ENCODE measurements at places on chromosomes 16 and 17.

GRCh38 chr17:20095336-20096080, 86.3 kb downstream of the SPECC1 start:
- DNase-seq = no peak

- no peak for DNase-seq
These were observed 18.8 kb upstream of the LASP1NB start for GRCh38 chr17:38906460-38907228.

- no peak for DNase-seq
These were observed 10.8 kb downstream of the SLC22A31 start for GRCh38 chr16:89189358-89190025.

DNA sequence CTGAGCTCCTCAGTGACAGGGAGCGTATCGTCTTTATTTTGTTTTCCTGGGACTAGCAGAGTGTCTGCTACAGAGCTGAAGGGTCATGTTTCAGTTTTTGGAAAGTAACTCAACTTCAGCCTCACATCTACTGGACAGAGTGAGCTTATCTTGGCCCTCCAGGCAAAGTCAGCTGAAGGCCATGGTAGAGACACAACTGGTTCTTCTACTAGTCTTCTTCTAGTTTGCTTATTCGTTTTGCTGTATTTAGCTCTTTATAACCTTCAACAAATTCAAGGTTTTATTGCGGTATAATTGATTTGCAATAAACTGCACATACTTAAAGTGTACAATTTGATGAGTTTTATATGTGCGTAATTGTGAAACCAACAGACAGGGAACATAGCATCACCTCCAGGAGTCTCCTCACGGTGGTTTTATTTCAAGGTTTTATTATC, 6.1 kb upstream of the PRKCA start:
- DNase-seq = no peak

DNA sequence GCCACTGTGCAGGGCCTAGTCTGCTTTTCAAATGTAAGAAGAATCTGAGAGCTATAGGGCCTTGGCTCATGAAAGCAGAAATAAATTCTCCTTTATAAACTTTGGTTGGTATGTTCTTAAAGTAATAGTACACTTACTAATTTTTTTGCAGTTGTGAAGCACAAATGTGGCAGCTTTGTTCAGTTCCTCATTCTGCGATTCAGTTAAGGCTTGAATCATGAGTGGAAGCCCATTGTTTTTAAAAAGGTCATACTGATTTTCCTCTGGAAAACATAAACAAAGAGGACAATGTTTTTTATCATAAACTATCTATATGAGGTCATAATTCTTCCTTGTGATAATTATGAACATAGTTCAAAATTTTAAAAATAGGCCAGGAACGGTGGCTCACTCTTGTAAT, 23.6 kb upstream of the DYNC1LI2 start:
- no peak for DNase-seq

DNA sequence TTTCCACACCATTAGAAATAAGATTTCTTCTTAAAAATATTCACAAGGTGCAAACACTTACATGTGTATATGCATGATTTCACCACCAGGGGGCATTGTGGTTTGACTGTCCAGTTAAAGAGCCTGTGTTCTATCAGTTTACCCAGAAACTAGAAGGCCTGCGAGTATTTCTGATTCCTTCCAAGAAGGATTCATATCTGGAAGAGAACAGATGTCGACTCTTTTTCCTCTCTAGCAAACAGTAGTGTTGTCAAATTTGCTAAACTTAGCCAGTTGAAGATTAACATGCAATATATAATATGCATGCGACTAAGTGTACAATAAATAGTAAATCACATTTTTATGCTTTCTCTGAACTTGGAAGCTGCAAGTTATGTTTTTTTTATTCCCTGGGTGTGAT, 404.1 kb downstream of the WWOX start:
- no peak for DNase-seq

DNA sequence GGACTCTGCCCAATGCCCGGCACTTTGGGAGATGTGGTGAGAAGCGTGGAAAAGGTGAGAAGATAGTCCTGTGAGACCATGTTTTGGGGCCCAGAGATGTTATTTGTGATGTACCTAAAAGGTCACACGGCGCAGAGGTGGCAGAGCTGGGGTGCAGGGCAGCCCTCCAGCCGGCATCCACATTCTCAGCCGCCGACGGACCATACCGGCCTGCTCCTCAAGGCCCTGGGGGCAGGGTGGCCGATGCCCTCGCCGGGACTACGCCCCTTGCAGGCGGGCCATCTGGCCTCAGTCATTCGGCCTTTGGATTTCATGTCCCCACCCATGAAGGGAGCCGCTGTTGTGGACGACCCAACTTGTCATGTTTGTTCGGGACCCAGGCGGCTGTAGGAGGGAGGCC, 131.4 kb upstream of the GSE1 start:
- DNase-seq = no peak

- no peak for DNase-seq
These were observed 1.8 kb upstream of the PLSCR3 start for GRCh38 chr17:7396147-7396546.

- no peak for DNase-seq
These were observed 200.1 kb downstream of the CBLN1 start for GRCh38 chr16:49081554-49081953.

DNA sequence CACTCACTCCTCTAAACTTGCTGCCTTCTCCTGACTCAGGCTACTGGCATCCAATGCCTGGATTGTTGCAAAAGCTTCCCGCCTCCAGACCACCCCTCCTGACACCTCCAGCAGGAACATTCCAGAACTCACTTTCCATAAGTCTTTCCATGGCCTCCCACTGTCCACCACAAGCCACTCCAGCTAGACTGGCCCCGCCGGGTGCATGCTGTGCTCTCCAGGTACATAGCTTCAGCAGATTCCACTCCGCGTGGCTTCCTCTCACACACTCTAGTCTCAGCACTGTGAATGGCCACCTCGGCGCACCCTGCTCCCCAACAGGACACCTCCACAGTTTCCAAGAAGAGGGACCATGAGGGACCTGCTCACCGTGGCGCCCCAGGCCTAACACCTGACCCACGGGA, 25.9 kb upstream of the FAAP100 start:
- DNase-seq = no peak

- DNase-seq = no peak
These were observed 52.9 kb upstream of the MAF start for GRCh38 chr16:79653373-79653891.

DNA sequence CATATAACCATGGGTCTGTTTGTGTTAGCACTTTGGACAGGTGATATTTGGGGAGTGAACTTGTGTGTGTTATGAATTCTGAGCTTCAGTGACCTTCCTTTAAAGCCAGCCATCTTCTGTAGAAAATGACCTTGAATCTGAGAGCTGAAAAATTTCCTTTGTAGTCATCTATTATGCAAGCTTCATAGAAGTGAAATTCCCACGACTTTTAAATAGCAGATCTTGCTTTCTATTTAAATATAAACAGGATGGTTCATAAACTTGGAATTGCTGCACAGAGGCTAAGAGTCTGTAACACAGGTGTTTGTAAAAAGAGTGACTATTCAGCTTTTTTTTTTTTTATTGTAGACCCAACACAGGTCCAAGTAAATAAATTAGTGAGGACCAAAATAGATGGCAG, 85.5 kb downstream of the MARCHF10 start:
- no peak for DNase-seq

GRCh38 chr17:82287868-82288801, 14.6 kb upstream of the CSNK1D start:
- no peak for DNase-seq

DNA sequence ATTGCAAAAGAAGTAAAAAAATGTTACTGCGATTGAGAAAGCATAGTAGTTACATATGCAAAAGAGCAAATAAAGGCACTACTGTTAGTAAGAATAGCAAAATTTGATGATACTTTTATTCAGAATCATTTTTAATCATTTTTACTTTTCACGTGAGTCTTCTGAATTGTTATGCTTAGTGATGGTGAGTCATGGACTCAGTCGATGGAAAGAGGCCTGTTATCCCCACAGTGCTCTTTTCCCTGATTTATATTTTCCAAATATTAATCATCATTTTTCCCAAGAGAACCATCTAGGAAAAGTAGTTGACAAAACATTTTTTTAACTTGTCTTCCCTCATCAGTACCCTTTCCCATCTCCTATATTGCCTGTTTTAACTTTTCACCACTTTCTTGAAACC, 181.1 kb downstream of the CHD9 start:
- DNase-seq = no peak

GRCh38 chr17:69912805-69913204, 162.2 kb upstream of the KCNJ16 start:
- no peak for DNase-seq

GRCh38 chr16:17222871-17223401, 247.8 kb downstream of the XYLT1 start:
- DNase-seq = no peak

DNA sequence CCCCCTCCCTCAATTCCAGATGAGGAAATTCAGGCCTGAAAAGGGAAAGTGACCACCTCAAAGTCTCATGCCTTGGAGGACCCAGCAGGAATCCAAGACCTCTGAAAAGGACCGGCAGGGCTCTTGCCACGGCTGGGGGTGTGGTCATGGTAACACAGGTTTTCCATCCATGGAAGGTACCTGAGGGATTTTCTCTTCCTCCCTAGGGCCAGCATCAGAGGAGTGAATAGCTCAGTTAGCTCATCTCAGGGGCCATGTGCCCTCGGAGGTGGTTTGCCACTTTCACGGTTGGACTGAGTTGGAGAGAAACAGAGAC, 1.3 kb downstream of the CIITA start:
- DNase-seq = no peak

- no peak for DNase-seq
These were observed 29.0 kb downstream of the TRPV2 start for GRCh38 chr17:16444258-16444886.

DNA sequence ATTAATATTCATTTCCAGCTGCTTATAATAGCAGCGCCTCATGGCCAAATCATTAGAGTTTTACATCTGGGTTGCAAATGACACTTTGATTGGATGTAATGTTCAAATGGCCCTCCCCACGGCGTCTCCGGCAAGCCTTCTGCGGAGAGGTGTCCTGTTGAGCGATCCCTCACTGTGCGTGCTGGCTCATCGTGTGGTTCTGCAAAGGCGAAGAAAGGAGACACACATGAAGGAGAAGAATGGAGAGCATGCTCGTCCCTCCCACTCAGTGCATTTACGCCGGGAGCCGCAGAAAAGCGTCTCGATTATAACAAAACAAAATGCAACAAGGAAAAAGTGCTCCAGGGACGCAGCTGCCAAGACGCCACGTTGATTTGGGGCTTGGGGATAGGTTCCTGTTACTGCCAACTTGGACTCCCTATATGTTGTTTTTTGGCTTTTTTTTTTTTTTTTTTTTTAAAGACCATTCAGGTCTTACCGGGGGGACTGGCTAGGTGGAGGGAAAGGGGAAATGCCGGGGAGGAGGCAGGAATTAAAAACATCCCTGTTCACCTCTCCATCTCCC, 117.6 kb downstream of the C16orf78 start:
- DNase-seq = no peak

DNA sequence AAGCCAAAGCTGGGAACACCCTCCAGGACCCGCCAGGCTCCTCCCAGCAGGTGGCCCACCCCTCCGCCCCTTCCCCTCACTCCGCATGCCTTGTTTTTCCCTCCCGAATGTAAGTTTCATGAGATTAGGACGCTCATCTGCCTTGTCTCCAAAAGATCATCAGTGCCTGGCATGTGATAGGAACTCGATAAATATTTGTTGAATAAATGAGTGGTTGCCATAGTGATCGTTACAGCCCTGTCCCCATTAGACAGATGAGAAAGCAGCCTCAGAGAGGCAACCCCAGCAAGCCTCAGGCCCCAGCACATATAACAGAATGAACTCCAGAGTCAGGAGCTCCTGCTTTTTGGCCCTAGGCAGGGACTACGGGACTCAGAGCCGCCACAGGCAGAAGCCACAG, 5.0 kb downstream of the CAMKK1 start:
- DNase-seq = no peak

- DNase-seq = no peak
These were observed 5.4 kb downstream of the NXPH3 start for GRCh38 chr17:49580981-49581647.

DNA sequence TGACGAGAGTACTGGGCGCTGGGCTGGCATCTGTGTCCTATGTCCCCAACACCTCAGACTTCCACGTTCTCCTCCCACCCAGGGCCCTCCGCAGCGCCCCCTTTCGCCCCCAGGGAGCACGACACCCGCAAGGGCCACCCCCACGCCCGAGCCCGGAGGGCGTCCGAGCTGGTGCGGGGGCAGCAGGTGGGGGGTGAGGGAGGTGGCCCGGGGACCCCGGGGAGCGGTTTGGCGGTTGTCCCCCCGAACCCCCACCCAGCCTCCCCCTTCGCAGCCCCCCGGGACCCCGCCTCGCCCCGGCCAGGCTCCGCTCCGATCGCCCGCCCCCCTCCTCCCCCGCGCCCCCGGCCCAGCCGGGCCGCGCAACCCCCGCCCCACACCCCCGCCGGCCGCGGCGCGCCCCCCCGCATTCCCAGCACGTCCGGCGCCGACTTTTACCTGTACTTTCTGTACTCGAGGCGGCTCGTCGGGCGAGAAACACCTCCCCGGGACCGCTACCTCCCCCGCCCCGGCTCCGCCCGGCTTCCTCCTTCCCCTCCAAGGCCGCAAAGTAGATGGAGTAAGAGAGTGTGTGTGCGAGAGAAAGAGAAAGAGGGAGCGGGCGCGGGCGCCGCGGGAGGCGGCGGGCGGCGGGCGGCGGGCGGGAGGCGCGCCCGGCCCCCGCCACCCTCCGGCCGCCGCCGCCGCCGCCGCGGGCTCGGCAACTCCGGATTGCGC, 901 bp downstream of the CDYL2 start:
- no peak for DNase-seq

GRCh38 chr16:26267641-26268040, 575.9 kb downstream of the HS3ST4 start:
- DNase-seq = no peak

DNA sequence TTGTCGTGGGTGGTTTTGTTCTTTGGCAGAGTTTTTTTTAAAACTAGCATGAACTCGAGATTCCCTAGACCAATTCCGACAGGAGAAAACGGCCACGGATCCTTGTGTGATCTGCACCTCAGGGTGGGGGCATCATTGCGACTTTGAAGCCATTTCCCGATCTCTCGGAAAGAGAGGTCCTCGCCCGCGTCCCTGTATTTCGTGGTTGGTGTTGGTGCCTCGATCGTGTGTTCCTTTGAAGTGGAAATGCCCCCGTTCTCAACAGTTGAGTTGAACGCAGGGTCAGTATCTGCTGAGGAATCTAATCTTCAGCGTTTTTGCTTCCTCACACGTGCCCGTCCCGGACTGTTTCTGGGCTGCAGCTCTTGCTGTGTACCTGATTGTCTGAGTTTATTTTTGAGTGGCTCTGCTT, 1.1 kb downstream of the CRAMP1 start:
- DNase-seq = no peak

DNA sequence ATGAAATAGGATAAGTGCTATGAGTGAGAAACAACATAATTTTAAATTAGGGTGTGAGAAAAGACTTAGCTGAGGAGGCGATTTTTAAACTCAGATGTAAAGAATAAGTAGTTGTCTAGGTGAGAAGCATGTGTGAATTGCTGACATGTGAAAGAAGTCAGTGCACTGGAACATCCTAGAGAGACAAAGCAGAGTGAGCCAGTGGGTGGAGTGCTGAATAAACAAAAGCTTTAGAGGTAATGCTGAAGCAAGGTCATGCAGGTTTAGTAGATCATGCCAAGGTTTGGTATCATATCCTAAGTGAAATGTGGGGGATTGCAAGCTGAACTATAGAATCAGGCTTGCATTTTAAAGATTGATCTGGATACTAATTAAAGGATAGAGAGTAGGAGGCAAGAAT, 89.4 kb downstream of the KIF2B start:
- DNase-seq = no peak

Data from stimulated activated naive CD4-positive, alpha-beta T cell (primary cell).